NCI-H2107 (cell line): ENCODE measurements at places on chromosomes 2 and 18.

DNA sequence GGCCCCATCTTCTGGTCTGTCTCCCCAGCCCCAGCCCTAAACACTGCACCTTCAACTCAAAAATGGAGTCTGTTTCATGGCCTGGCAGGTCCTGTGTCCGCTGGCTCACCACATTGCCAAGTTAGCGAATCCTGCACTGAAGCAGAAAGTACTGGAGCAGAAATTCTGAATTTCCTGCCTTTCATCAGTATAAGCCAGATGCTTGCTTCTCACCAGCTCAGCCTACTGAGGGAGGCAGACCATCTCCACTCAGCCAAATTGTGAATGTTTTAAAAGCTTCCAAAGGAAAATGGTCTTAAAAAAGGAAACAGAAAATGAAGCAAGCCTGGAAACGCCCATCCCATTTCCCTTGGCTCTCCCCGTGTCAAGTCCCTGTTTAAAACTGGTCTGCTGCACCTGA, 157.8 kb downstream of the C1D start:
- no peak for DNase-seq

GRCh38 chr2:37582481-37583220, 88.8 kb downstream of the CDC42EP3 start:
- no peak for DNase-seq

DNA sequence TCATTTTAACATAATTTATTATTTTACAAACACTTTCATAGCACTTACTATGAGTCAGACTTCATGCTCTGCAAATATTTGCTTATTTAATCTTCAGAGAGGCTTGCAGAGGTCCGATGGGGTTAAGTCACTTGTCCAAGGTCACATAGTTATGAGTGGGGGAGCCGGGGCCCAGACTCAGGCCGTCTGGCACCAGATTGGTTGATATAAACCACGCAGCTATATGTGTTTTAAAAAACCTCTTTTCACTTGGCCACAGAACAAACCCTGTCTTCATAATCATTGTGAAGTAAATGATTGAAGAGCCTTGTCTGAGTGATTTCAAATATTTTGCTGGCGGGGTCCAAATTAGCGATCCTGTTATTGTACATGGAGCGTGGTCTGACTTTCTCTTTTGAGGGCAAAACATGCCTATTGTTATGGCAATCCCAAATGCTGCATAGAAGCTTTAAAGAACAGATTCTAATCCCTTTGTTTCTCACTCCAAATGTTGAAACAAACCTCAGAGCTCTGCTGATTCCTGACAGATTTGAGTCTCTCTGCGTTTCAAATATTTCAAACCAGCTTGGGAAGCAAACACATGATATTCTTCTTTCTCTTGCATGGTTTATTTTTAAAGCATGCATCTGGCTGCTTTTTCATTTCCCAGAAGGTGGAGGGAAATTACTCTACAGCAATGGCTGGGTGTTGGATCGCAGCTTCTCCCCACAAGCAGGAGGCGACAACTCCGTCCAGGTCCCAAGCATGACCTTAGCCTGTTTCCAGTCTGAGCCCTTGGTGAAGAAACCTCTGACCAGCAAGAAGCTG, 142.4 kb downstream of the DDX1 start:
- no peak for DNase-seq

DNA sequence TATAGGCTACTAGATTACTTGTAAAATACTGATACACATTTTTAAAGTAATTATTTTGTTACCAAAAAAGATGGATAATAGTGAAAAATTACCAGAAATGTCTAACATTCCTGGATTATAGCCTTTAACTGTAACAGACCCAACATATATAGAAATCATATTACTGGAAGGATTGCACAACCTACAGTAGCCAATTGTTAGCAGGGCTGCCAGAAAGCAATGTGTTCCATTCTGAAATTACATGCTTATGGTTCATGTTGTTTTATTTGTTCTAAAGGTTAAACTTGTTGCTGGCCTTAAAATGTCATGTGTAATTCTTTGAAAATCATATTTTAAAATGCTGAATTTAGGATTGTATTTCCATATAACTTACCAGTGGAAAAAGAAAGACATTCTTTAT, 793.6 kb upstream of the ACVR2A start:
- no peak for DNase-seq

DNA sequence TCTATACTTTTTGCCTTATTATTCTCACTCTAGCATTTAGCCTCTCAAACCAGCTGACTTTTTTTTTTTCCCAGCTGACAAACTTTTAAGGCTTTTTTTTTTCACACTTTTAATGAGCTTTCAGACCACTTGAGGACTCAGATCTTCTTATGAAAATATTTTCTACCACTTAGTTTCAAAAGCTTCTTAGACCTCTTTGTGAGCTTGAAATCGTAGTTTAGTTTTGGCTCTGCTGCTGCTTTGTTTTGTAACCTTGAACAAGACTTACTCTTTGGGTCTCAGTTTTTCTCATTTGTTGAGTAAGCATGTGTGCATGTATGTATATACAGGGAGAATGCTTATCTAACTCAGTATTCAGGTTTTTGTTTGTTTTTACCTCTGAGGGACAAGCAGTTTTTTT, 3.5 kb downstream of the NBEAL1 start:
- DNase-seq = no peak

GRCh38 chr2:188631037-188631809, 339.5 kb downstream of the GULP1 start:
- no peak for DNase-seq
